Testis (tissue), 5 donors: ENCODE measurements at places on chromosomes 13 and 19. TPM values are rescaled to one million over a fixed set of nuclear protein-coding genes. Genes with fewer than 3 reads are reported as not detected.

FXYD7 gene
- 1.2 TPM for total RNA-seq

DHPS gene
- 119 TPM for total RNA-seq

ZNF835 gene
- total RNA-seq = 2.9 TPM

ZNF575 gene
- 1.7 TPM for total RNA-seq

ZSCAN18 gene
- 150 TPM for total RNA-seq

SELENOV gene
- 10.8 TPM for total RNA-seq

DPF1 gene
- total RNA-seq = 6.4 TPM

ZNF416 gene
- 10.9 TPM for total RNA-seq

WDR88 gene
- total RNA-seq = 5.0 TPM

TUBB4A gene
- total RNA-seq = 217 TPM

TRAPPC5 gene
- 194 TPM for total RNA-seq

MRI1 gene
- 33.0 TPM for total RNA-seq

PINLYP gene
- total RNA-seq = 5.8 TPM

ZIK1 gene
- 21.7 TPM for total RNA-seq

ZNF90 gene
- total RNA-seq = 3.9 TPM

OR1I1 gene
- not detected for total RNA-seq

NCCRP1 gene
- total RNA-seq = 1.1 TPM

CXCL17 gene
- not detected for total RNA-seq
